ENCODE measurements at places on chromosomes 4 and X.

DNA sequence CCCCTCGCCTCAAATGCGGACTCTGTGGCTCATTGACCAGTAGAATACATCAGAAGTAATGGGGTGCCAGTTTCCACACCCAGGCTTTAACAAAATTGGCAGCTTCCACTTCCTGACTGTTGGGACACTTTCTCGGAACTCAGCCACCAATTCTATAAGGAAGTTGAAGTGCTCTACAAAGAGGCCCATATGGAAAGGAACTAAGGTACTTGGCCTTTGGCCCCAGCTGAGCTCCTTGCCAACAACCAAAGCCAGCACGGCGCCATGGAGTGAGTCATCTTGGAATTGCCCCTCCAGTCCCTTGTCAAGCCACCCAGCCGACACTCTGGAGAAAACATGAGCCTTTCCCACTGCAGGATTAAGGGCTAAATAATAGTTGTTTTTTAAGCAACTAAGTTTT is 262.2 kb upstream of the INTU start:
- no peak for DNase-seq

DNA sequence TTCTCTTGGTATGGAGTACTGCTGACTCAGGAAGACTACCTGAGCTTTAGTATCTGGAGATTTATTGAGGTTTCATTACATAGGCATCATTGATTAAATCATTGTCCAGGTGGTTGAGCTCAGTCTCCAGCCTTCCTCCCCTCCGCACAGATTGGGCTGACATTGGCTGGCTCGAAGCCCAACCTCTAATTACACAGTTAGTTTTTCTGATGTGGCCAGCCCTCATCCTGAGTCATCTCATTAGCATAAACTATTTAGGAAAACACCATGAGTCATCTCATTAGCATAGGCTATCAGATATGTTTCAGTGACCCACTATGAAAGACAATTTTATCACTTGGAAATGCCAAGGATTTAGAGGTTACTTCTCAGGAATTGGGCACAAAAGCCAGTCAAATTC is 93.9 kb upstream of the ANKRD50 start:
- DNase-seq: no peak

- DNase-seq: no peak
Observed at GRCh38 chr4:74805601-74806000, 11.3 kb upstream of the BTC start.

DNA sequence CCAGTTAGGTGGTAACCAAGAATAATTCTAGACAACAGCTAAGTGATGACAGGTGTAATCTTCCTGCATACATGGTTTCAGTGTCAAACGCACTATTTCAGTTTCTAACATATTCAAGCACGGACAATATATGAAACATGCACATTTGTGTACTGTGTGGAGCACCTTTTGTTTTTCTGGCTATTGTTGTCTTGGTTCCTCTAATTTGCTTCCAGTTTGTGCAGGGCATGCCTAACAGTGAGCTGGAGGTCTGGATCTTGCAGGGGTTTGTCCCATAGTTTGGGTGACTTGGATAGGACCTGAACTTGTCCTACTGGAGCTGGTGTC is 70.5 kb upstream of the TBC1D9 start:
- DNase-seq: no peak

GRCh38 chr4:169342906-169343564 is 72.3 kb upstream of the SH3RF1 start:
- no peak for DNase-seq

- no peak for DNase-seq
Observed at GRCh38 chrX:130952266-130953043, 49.4 kb upstream of the ENOX2 start.

- no peak for DNase-seq
Observed at GRCh38 chr4:150117094-150117493, 38.8 kb downstream of the DCLK2 start.

GRCh38 chrX:9609499-9609898 is 144.6 kb downstream of the TBL1X start:
- DNase-seq: no peak

DNA sequence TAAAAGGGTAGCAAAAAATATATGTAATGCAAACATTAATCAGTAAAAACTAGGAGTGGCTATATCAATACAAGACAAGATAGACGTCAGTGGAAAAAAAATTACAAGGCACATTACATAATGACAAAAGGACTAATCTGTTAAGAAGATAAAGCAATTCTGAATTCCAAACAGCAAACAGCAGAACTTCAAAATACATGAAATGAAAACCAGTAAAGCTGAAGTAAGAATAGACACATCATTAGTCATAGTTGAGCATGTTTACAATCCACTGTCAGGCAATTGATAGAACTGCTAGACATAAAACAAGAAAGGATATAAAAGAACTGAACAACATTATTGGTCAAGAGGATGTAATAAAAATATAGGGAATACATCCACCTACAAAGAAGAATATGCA is 12.2 kb downstream of the SULT1B1 start:
- DNase-seq: no peak

DNA sequence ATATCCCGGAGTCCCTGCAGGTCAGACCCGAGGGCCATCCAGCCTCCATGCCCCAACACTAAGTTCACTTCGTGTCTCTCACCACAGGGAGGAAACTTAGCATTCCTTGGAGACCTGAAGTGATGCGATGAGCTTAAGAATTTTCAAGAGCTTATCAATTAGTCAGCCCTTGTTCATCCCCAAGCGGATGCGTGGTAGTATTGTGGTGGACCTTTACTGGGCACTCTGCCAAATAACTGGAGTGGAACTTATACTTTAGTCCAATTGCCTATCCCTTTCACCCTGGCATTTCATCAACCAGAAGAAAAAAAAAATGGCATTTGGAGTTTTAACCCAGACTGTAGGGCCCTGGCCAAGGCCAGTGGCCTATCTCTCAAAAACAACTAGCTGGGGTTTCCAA is 137.1 kb downstream of the RELL1 start:
- no peak for DNase-seq

Measured in NCI-H1930 (cell line).